NCI-H2171 treated with DMSO at 0.1 percent for 48 hours (cell line): ENCODE measurements at places on chromosomes 7 and 10.

DNA sequence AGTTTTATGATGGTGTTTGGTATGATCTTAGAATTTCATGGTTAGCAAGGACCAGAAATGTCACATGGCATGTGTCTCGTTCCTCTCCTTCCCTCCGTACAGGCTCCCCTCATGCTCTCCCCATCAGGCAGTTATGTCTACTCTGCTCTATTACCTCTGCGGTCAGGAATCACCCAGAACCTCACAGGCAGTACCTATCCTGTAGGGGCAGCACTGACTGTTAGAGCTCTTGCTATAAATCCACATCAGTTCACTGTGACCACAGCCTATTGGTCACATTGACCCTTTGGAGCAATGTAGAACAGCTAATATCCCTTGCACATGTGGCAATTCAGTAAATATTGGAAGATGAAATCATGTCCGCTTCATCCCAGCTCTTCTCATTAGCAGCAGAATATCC lies 151.8 kb downstream of the WNT2 start:
- DNase-seq, result no peak

GRCh38 chr10:48517482-48517881 lies 87.4 kb downstream of the ARHGAP22 start:
- DNase-seq, result no peak

DNA sequence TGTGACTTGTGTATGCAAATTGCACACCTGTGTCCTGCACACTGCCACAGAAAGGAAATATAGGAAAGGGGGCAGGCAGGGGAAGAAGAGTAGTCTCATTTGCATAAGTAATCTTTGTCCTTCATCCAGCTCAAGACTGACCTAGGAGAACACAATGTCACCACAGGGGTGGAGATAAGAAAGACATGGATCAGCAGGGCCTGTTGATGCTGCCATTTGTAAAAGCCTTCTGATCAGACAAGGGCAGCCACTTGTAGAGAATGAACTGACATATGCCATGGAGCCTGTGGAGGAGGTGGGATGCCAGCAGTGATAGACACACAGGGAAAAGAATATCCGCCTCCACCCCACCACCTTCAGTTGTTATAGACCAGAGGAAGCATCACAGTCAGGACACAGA lies 528.9 kb downstream of the HTR7 start:
- DNase-seq, result no peak

DNA sequence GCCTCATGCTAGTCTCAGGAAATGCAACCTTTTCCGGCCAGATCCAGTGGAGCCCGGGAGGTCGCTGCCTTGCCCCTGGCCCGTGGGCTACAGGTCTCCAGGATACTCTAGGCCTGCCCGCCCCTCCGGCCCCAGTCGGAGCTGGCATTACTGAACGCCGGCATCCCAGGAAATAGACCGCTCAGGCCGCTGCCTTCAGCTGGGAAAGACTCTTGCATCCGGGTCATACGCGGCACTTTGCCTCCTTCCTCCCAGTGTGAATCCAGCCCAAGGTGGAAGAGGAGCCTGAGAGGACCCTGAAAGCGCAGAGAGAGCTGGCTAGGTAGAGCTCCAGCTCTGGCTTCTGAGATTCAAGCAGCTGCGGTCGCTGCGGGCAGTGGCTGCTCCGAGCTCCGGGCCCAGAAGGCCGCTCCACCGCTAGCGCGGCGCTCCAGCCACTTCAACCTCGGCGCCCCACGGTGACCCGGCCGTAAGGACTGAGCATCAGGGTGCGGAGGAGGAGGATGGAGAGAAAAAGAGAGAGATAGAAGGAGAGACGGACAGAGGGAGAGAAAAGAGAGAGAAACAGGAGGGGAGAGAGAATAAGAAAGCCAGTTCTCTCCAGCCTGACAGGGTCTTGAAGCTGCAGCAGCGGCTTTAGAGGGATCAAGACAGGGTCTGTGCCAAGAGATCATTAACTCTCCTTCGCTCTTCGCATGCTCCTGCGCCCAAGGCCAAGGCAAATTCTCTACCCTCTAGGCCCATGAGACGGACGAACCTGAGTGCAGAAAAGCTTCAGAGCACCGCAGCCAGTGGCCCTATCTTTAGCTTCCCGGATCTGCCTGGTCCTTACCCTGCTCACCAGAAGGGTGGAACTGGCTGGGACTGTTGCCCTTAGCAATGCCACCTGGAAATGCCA lies 1.8 kb upstream of the HOXA10 start:
- no peak for DNase-seq

DNA sequence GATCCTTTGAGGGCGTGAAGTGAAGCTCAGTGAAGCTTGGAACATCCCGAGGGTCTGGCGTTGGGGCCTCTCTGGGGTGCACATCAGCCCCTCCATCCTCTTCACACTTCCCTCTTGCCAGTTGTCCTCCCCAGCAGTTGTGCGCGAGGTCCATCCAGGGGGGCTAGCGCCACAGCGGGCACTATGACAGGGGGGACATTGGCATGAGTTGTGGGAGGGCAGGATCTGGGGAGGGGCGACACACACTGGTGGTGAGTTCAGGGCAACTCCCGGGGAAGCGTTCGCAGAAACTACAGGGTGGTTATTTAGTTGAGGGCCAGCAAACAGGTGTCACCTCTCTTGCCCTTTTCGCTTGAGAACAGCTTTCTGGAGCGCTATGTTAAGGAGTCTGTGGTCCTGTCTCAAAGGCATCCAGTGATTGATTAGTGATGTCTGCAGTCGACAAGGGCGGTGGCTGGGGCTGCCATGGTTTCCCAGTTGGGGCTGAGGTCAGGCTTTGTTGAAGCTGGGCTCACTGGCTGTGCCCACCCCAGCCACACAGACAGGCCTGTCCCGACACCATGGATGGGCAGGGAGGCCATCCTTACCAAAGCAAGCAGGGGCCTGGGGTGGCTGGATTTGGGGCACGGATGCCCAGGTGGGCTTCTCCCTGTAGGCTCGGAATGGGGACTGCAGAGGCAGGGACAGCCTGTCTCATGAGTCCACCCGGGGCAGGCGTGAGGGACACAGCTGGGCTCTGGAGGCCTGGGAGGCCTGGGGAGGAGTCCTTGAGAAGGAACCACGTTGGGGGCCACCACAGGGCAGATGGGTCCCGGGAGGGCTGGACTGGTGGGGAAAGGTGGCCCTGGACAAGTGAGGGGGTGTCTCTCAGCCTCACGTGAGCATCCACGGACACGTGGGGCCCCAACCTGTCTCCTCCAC lies 59.4 kb downstream of the UNCX start:
- DNase-seq, result no peak

DNA sequence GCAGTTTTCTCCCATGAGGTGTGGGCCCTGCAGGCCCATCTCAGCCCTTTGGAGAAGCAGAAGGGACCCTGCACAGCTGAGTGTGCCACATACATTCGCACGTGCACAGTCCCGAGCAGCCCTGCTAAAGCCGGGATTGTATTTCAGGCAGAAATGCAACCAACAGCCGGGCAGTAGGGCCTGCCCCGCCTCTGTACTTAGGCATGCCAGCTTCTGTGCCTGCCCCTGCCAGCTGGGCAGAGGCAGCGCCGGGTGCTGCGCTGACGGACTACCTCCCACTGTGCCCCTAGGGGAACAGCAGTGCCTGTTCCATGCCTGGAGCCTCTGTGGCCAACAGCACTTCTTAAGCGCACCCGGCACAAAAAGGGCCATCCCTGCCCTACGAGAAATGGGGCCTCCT lies 170.3 kb downstream of the NEURL1 start:
- DNase-seq, result peak; percentile 81

DNA sequence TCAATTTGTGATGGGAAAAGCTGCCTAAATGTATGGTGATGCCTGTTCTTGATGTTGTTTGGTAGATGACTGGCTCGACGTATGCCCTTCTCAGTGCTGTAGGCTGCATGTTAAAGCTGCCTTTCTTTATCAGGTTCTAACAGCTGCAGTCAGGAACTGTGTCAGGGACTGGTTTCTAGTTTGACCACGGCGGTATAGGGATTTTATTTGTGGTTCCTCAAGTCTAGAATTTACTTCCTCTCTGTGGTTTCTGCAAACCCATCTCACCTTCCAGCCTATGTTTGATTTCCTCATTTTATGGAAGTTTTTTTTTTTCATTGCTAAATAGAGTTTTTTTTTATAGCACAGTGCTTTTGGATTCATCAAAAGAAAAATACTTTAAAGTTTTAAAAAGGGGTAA lies 26.5 kb downstream of the LMTK2 start:
- DNase-seq, result no peak

DNA sequence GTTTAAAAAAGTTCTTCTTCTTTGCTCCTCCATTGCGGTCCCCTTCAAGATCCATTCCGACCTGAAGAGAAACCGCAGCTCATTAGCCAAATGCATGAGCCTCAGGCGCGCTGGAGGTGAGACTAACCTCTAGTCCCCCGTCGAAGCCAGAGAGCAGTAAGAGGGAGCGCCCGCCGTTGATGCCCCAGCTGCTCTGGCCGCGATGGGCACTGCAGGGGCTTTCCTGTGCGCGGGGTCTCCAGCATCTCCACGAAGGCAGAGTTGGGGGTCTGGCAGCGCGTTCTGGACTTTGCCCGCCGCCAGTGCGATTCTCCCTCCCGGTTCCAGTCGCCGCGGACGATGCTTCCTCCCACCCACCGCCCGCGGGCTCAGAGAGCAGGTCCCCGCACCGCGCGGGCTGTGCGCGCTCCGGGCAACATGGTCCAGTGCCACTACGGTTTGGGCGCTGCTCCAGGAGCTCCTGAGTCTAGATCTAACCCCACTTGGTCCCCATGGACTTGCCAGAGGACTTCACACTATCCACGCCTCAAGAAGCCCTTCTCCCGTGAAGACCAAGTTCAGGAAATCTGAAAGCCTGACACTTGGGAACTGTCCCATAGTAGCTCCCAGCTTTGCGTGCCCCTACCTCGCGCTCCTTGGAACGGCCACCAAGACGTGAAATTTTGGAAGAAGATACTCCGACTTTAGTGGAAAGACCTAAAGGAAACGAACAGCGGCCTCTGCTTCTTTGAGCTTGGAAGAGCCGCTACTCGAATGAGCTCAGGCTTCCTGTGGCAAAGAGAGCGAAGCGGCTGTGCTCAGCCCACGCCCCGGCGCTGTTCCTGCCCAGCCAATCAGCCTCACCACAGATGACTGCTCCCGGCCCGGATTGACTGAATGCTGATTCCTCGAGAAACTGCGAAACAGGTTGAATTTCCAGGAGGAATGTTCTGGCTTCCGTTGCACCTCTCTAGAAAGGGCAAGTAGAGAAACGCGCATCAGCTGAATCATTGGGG lies at the start of gene ABCB1:
Gene ABCB1, minus strand, starts transcription at position 755 of the 995 bp plus-strand sequence. Its CDS starts 700 bp downstream, at position 55.
- no peak for DNase-seq

- no peak for DNase-seq
Observed at GRCh38 chr10:35012781-35013180, 77.4 kb downstream of the CUL2 start.

DNA sequence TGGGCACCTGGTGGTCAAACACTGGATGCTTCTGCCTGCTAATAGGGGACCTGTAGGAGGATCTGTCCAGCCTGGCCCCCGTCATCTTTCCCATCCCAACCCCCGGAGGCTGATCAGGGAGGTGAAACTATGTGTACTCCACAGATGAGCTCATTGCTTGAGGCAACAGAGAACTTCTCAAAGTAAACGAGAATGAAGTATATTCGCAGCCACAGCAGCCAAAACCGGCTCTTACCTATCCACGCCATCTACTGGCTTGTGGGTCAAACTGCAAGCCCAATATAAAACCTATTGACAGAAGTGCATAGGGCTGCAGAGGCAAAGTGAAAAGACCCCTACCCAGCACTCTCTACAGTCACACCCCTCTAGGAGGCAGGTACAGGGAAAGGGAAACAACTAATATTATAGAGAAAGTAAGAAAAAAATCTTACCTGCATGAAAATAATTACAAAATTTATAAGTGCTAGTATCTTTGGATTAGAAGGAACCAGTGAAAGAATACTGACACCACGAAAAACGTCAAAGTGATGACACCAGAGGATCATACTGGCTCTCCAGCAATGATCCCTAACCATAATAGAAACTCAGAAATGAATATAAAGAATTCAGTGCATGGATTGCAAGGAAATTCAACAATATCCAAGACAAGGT lies 973.5 kb downstream of the ANKRD7 start:
- DNase-seq, result peak; percentile 54

DNA sequence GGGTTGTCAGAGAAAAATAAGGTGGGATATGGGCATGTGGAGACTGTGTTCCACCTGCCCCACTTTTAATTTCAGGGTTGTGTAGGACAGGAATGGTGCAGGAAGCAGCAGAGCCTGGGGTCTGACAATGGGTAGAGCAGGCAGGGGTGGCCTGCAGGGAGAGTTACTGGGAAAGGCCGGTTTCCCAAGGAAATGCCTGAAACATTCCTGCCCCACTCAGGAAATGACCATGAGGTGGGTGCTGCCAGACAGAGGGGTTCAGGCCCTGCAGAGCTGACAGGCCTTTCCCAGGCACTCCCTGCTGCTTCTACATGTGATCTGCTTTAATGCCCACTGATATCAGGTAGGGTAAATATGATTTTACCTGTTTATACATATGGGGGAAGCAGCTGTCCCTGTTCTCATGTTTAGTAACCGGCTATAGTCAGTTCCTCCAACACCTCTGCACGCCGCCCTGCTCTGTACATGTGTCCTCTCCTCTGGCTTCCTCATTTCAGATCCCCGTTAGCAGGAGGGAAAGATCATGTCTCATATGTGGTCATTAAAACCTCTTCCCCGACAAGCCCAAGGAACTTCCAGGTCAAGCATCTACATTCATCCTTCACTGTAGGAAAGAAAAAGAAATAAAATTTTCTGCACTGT lies 118.6 kb upstream of the PRSS58 start:
- DNase-seq, result no peak

DNA sequence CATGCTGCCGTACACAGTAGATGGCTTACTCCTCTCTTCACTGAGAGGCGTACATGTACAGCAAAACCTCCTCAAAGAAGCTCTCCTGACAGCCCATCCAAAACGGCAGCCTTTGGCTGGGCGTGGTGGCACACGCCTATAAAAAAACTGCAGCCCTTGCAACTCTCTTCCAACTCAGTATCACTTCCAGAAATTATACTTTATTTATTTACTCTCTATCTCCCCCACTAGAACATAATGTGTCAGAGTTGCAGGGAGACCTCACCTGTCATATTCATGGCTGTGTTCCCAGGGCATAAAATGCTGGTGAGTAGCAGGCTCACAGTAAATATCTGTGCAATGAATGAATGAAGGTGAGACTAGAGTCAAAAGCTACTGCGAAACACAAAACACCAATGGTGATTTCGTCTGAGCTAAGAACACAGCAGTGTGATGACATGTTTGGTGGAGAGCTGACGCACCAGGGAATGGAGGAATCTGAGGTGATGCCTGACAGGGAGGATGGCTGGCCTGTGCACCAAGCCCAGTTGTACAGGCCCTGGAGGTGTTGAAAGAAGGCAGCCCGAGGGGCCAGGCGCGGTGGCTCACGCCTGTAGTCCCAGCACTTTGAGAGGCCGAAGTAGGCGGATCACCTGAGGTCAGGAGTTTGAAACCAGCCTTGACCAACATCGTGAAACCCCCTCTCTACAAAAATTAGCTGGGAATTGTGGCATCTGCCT lies 55.3 kb downstream of the COBL start:
- no peak for DNase-seq
